Central memory CD8-positive, alpha-beta T cell (primary cell): ENCODE measurements at places on chromosomes 4 and X.

- no peak for DNase-seq
Observed at GRCh38 chr4:184506527-184507121, 32.3 kb upstream of the IRF2 start.

- no peak for DNase-seq
Observed at GRCh38 chr4:101127176-101127790, 220.0 kb downstream of the PPP3CA start.

GRCh38 chr4:80367737-80368136 is 32.2 kb downstream of the CFAP299 start:
- no peak for DNase-seq

GRCh38 chr4:120754590-120754989 is 167.9 kb downstream of the PRDM5 start:
- no peak for DNase-seq

- DNase-seq = no peak
Observed at GRCh38 chr4:31741326-31741725, 1021.2 kb downstream of the PCDH7 start.

DNA sequence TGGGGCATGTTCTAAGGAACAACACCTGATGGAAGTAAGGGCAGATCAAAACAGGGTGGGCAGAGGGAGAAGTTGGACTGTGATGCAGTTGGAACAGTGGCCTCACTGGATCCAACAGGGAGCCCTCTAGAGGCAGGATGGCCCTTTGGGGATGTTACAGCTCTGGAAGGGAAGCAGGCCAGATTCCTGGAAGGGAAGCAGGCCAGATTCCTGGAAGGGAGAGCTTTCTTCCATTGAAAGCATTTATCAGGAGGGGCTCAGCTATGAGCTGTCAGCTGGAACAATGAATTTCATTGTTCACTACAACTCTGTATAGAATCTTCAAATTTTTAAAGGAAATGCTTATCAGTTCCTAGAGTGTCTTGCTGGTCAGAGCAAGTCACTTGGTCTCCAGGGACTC is 17.7 kb downstream of the IL15 start:
- DNase-seq = no peak

GRCh38 chr4:79249881-79250503 is 75.9 kb downstream of the NAA11 start:
- DNase-seq = no peak

GRCh38 chr4:186981161-186981560 is 257.5 kb upstream of the FAT1 start:
- DNase-seq = no peak

GRCh38 chr4:25978327-25978726 is 64.3 kb downstream of the SMIM20 start:
- no peak for DNase-seq

DNA sequence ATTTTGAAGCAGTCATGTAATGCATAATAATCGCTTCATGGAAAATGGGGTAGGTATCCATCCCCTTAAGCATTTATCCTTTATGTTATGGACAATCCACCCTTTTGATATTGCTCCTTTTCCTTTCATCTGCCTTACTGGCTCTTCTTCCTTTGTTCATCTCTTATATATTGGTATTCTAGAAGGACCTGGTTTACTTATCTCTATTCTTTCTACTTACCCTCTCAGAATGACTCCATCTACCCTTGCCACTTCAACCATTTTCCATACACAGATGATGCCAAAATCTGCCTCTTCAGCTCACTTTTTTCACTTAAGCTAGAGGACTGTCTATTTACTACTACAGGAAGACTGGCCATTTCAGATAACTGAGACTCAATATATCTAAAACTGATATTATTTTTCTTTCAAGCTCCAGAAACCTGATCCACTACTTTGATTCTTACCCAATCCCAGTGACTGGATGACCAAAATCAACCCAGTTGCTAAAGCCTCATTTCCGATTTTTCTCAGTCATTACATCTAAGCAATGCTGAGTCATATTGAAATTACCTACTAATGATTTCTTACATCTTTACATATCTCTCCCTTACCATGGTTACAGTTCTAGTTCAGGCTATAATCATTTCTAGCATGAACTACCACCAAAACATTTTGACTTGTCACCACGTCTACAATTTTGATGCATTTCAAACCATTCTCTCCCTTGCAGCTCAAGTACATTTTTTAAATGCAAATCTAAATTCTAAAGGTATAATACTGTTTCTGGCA is 93.7 kb downstream of the FAAH2 start:
- no peak for DNase-seq

DNA sequence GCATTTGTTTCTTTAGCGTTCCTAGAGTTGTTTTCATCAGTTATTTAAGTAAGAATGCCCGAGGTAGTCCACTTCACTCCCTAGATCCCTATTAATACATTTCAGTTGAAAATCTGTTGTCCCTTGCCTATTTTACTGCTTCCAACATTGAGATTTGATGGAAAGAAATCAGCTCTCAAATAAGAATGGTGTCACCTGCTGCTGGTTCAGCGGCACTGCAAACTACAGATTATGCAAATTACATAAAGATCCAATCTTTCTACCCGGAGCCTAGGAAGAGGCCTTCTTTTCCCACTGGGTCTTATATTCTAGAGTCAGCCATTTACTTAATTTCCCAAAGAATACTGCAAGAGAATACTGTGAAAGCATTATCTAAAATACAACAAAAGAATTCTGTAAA is 597.6 kb upstream of the MAGEB2 start:
- DNase-seq = no peak

GRCh38 chrX:18537524-18537923 is 112.1 kb downstream of the CDKL5 start:
- no peak for DNase-seq

GRCh38 chr4:80294206-80294605 is 27.7 kb downstream of the FGF5 start:
- DNase-seq = no peak

- DNase-seq = no peak
Observed at GRCh38 chrX:37320541-37321203, 28.5 kb upstream of the PRRG1 start.

DNA sequence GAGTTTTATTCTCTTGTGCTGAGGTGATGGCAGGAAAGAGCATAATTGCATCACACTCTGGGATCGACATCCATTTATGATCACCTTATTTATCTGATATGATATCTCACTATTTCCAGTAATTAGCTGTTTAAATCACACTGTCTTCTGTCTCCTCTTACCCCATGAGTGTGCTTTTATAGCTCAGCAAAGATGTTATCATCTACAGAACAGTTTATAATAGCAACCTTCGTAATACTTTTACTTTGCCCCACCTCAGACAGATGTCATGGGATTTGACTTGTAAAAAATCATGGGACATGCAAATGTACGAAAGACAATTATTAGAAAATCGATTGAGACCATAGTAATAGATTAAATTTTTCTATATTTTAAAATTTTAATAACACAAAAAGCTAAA is 1122.3 kb upstream of the PCDH10 start:
- no peak for DNase-seq

DNA sequence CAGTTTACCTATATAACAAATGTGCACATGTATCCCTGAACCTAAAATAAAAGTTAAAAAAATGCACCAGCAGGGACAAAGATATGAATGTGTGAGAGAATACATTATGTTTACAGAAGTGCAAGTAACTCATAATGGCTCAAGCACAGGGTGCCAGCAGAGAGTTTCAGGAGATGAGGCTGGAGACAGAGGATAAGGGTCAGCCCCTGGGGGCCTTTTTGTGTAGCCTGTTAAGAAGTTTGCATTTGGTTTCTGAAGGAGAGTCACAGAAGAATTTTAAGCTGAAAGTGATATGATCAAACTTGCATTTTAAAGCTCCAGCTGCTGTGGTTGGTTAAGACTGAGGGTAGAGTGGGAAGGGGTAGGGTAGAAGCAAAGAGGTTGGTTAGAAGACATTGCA is 48.6 kb upstream of the CAPN6 start:
- no peak for DNase-seq

GRCh38 chr4:154143720-154144119 is 347.9 kb downstream of the DCHS2 start:
- no peak for DNase-seq

GRCh38 chrX:19670854-19671620 is 155.7 kb upstream of the MAP3K15 start:
- DNase-seq = no peak

- DNase-seq = no peak
Observed at GRCh38 chr4:28702571-28702970, 1841.9 kb downstream of the STIM2 start.

DNA sequence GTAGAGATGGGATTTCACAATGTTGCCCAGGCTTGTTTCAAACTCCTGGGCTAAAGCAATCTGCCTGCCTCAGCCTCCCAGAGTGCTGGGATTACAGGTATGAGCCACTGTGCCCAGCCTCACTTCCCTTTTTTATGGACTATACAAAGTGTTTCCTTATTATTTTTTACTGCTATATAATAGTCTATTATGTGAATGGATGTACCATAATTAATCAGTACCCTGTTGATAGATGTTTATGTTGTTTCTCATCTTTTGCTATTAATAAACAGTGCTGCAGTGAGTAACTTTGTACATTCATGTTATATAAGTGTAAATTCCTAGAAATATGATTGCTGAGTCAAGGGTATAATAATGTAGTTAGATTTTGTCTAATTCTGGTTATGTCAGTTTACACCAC is 35.8 kb upstream of the LARP1B start:
- no peak for DNase-seq

GRCh38 chr4:158778156-158778711 is 9.4 kb downstream of the FNIP2 start:
- no peak for DNase-seq
